ENCODE measurements at places on chromosomes 5 and 9.

- DNase-seq = no peak
These were observed 2019.5 kb upstream of the NUDT12 start for GRCh38 chr5:105581988-105582690.

GRCh38 chr5:66340786-66341185 lies 196.7 kb downstream of the SREK1 start:
- DNase-seq = no peak

DNA sequence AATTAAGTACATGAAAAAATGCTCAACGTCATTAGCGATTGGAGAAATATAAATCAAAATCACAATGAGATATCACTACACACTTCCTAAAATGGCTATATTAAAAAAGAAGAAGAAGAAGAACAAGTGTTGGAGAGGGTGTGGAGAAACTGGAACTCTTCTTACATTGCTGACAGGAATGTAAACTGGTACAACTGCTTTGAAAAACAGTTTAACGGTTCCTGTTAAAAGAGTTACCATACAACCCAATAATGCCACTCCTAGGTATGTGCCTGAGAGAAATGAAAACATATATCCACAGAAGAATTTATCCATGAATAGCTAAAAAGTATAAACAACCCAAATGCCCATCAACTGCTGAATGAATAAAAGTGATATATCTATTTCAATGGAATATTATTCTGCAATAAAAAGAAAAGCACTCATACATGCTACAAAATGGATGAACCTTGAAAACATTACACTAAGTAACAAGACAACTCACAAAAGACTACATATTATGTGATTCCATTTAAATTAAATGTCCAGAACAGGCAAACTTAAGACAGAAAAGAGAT lies 9.0 kb downstream of the FEM1C start:
- no peak for DNase-seq

DNA sequence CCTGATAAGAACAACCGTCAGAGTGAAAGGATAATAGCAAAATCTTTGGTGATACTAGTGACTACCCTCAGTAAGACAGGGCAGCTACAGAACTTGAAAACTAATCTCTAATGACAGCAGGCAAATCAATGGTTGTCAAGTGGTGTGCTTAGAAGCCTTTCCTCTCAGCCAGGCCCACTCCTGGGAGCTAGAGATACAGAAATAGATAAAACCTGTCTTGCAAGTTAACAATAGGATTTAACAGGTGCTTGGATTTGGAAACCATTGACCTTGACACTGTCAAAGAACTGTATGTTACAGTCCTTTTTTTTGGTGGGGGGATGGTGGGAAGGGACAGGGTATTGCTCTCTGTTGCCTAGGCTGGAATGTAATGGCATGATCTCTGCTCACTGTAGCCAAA lies 118.6 kb downstream of the BASP1 start:
- no peak for DNase-seq

GRCh38 chr5:67206929-67207328 lies 10.3 kb upstream of the CD180 start:
- peak; percentile 90 for DNase-seq

Measured in CD4-positive, alpha-beta T cell treated with Interleukin-12 subunit alpha and Interleukin-12 subunit beta, for 1 hour (primary cell).